Spleen (tissue), 13 donors: ENCODE measurements at places on chromosomes 5 and 9. TPM values are rescaled to one million over a fixed set of nuclear protein-coding genes. Genes with fewer than 3 reads are reported as not detected.

GRCh38 chr5:79992891-79993657 lies 2.0 kb upstream of the MTX3 start:
- no peak for DNase-seq

GRCh38 chr9:136666372-136667213 lies 3.9 kb downstream of the EGFL7 start:
- DNase-seq: no peak

DNA sequence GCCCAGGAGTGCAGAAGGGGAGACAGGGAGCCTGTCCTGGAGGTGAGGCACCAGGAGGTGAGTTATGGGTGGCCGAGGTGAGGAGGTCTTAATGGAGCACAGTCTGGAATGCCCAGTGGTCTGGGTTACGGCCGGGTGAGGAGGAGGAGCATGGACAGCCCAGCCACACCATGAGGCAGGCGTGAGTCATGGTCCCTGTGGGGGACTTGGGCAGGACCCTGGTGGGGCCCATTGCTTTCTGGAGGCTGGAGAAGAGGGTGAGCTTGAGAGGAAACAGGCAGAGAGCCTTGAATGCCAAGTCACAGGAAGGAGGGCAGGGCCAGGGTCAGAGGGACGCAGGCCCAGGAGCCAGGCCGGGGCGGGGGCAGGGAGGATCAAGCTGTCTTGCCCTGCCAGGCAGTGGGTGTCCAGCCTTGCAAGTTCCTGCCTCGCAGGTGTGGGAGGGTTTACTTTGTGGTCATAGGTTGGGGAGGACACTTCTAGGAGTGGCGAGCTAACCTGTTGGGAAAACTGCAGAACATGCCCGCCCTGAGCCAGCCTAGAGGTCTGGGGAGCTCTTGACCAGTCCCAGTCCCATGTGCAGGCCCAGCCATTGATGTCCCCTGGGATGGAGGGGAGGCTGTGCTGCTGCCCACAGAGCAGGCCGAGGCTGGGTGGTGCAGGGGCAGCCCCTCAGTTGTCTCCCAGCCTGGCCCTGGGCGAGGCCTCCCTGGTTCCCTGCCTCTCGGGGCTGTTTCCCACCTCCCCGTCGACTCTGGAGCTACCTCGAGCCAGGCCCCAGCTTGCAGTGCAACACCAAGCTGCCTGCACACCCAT lies 2.8 kb downstream of the CACNA1B start:
- no peak for DNase-seq

- DNase-seq: no peak
Observed at GRCh38 chr5:68012429-68012828, 203.1 kb upstream of the PIK3R1 start.

GRCh38 chr9:110700953-110701352 lies 32.4 kb downstream of the MUSK start:
- no peak for DNase-seq

UNC13B gene
- total RNA-seq: 12.1 TPM
